ENCODE measurements at places on chromosomes 16 and 17.

GRCh38 chr16:27925612-27926011, 137.9 kb downstream of the GSG1L start:
- no peak for DNase-seq

DNA sequence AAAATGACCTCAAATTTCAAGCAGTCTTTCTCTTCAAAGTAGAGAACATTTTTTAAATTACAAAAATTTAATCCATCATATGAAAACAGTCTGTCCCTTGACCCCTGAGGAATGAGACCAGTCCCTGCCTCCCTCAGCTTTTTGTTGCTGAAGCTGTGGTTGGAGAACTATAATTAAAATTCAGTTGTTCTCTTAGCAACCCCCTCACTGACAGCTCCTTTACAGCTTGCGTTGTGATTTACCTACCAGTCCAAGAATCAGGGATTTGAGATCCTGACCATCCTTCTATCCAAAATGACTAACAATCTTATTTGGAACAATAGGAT, 29.8 kb downstream of the LYRM1 start:
- no peak for DNase-seq

- DNase-seq: peak; percentile 16
These were observed 14.4 kb downstream of the CDIPT start for GRCh38 chr16:29848420-29849297.

DNA sequence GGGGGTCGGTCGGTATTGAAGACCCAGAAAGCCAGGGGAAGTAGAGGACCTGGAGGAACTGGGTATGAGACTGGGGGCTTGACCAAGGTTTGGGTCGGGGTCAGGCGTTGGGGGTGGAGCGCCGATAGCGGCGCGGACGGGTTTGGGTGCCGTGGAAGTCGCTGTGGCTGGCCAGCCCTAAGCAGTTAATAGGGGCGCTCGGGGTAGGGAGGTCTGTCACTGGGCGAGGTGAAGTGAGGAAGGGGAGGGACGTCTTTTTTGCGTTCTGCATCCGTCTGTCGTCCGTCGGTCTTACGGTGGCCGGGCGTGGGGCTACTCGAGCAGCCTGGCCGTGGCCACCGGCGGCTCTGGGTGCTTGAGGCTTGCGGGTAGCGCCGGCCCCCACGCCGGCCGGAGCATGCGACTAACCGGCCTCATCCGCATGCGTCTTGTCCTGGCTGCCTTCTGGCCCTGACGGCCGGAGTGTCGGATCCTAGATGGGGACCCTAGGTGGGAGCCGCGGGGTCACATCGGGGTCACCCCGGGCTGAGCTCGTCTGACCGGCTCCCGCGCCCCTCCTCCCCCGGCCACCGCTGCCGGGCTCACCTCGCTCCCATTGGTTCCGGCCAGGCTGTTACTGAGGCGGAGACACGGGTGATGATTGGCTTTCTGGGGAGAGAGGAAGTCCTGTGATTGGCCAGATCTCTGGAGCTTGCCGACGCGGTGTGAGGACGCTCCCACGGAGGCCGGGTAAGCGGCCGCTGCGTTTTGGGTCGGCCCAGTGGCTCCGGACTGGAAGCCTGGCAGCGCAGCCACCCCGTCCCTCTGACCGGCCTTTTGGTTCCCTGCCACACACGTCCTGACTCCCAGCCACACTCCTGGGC, 10.3 kb upstream of the TMEM88 start:
- peak; percentile 79 for DNase-seq

DNA sequence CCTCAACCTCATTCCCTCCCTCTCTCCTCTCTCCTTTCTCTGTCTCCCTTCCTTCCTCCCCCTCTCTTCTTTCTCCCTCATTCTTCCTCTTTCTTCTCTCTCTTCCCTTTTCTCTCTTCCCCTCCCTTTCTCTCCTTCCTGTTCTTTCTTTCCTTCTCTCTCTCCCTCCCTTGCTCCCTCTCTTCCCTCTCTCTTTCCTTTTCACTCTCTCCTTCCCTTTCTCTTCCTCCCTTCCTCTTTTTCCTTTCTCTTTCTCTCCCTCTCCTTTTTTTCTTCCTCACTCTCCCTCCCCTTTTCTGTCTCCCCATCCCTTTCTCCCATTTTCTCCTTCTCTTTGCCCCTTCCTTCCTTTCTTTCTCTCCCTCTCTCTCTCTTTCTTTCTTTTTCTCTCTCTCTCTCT, 7.9 kb upstream of the ELAC2 start:
- DNase-seq: no peak

GRCh38 chr16:678858-679813, 1.1 kb upstream of the STUB1 start:
- DNase-seq: peak; percentile 54

GRCh38 chr17:57856792-57857620, 7.2 kb upstream of the MRPS23 start:
- DNase-seq: no peak

GRCh38 chr17:39828443-39828842, 35.7 kb downstream of the IKZF3 start:
- DNase-seq: no peak

DNA sequence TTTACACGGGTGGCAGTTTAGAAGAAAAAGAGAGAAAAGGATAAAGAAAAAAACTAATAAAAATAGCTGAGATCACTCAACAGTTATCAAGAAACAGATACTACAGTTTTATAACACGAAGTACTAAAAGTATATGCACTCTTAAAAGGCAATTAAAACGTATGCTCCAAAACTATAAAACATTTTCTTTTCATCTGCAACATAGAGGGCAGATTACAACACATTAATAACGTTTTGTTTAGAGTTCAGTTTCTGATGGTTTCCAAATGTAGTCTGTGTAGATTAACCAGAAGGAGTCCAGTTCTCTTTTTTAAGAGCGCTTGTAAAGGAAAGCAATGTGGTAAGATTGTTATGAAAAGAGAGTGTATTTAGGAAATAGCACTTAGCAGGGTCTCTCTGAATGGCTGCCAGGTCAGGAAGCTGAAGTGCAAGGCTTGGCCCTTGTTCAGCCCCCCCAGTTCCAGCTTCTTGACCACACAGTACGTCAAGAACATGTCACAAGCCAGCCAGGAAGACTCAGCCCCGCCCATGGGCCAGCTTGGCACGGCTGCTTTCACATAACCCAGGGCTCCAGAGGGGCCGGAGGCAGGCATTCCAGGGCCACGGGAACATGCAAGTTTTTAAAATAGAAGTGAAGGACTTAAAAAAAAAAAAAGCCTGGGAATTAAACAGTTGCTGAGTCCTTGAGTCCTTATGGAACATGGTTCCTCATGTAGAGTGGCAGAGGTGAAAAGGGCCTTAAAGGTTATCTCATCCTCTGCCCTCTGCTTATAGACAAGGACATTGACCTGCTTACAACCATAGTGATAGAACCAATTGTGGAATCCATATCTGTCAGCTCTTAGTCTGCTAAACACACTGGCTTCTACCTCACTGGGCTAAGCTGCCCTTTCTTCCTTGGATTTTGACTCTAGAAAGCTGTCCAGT, 147.4 kb upstream of the TBX2 start:
- no peak for DNase-seq

- no peak for DNase-seq
These were observed 121.8 kb upstream of the NOG start for GRCh38 chr17:56471696-56472095.

GRCh38 chr16:84544031-84544773, 39.7 kb upstream of the MEAK7 start:
- DNase-seq: no peak

DNA sequence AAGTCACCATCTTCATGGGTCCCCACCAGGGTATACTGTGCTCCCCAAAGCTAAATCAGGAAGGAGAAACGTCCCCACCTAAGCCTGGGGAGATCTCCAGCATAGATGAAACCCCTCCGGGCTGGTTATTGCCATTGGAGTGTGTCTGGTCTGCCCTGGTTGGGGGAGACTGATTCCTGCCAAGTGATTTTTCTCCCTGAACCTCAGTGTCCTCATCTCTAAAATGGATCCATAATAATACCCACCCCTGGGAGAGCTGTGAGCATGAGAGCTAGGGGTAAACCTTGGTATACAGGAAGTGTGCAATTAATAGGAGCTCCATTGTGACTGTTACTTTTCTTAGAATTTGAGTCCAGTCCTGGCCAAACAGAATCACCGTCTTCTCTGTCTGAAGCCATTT, 111.1 kb downstream of the CMIP start:
- DNase-seq: no peak
